GM03348 (cell line): ENCODE measurements at places on chromosomes 5 and 9.

DNA sequence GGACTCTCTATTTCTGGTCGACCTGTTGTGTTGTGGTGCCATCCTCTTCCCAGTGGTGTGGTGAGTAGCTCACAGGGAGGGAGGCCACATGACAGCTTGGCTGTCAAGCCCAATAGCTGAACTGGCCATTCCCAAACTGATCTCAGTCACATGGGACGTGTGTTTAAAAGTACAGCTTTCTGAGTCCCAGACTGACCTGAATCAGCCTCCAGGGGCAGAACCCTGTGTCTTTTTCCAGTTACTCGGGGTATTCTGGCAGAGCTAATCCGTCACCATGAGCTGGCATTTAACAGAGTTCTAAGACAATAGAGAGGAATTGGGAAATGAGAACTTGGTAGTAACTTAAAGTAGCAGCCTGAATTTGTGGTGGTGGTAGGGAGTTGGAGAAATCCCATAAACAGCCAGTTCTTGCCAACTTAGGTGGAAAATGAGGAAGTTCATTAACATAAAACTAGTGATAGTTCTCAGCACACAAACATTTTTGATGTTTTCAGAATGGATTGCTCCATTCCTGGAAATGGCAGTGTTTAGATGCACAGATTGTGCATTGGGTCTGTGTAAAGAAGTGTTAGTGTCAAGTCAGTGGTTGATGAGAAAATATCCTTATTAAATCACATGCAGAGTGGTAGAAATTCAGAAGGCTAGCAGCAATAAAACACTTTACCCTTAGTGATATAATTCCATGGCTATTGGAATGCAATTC, 50.9 kb downstream of the GPR107 start:
- DNase-seq = no peak

- DNase-seq = no peak
Observed at GRCh38 chr9:8140557-8140956, 341.0 kb upstream of the DMAC1 start.

DNA sequence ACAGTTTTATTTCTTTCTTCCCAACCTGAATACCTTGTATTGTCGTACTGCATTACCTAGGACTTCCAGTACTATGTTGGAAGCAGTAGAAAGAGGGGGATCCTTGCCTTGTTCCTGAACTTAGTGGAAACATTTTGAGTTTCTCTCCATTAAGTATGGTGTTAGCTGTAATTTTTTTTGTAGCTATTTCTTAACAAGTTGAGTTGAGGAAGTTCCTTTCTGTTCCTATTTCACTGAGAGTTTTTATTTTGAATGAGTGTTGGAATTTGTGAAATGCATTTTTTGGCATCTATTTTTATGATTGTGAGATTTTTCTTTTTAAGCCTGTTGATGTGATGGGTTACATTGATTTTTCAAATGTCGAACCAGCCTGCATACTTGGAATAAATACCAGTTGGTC, 49.0 kb downstream of the FSD1L start:
- DNase-seq = no peak

DNA sequence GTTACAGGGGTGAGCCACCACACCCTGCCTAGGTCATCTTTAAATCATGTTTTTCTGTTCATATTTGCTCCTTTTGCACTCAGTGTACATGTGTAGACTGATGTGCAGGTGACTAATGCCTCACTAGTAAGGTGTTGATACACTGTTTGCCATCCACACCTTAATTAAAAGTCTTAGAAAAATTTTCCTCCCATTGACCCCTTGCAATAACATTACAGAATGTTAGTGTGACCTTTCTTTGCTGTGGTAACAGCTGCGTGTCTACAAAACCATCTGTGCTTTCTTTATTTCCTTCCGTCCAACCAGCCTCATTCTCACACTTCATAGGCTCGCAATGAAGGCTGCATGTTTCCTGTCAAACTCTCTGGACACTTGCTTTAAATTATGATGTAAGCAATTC, 6.6 kb upstream of the CEMIP2 start:
- no peak for DNase-seq

GRCh38 chr5:150155258-150156026, at the start of gene PDGFRB:
TSS of gene PDGFRB (minus strand) at chr5:150155845. CDS start at chr5:150137047, 18,798 bp downstream.
- peak; percentile 96 for DNase-seq

GRCh38 chr5:44089424-44090144, 299.6 kb downstream of the FGF10 start:
- DNase-seq = no peak

- no peak for DNase-seq
Observed at GRCh38 chr5:166788050-166788449, 1503.4 kb upstream of the WWC1 start.

- DNase-seq = peak; percentile 81
Observed at GRCh38 chr5:36657563-36657995, 51.2 kb downstream of the SLC1A3 start.

- no peak for DNase-seq
Observed at GRCh38 chr5:124130816-124131215, 615.6 kb downstream of the ZNF608 start.

- no peak for DNase-seq
Observed at GRCh38 chr5:138305797-138306196, 25.8 kb downstream of the CDC25C start.

- DNase-seq = no peak
Observed at GRCh38 chr5:111262815-111263214, 38.6 kb downstream of the CAMK4 start.

DNA sequence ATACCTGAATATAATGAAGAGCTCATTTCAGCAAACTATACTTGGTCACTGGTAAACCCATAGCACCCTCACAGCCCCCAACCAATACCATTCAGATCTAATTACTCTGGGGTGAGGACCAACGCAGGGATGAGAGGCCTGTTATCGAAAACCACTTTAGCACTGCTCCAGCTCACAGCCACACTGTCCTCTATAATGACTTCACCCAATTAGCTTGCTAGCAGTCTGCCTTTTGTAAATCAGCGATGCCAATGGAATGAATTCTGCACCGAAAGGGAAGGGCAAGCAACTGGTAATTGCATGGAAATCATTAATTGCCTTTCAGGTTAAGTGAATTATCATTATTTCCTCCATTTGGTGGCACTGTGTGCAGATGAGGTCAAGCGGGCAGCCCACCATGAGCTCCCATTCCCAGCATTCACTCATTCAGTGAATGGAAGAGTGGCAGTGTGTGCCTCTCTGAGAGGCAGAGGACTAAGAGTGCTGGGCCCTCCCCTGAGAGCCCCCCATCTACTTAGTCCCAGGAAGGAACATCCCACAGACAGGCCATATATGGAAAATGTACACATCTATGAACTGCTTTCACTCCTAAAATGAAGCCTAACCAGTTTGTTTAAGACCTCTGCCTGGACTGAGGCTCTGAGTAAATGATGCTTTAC, 262.1 kb downstream of the SPOCK1 start:
- DNase-seq = no peak

- DNase-seq = peak; percentile 4
Observed at GRCh38 chr5:41071975-41072374, 833 bp upstream of the MROH2B start.

GRCh38 chr5:171709930-171710329, 75.7 kb upstream of the SMIM23 start:
- DNase-seq = no peak

- DNase-seq = no peak
Observed at GRCh38 chr9:118721923-118722322, 647.3 kb downstream of the BRINP1 start.

GRCh38 chr9:125994066-125994943, 247.1 kb downstream of the PBX3 start:
- no peak for DNase-seq
